ENCODE measurements at places on chromosomes 2 and 18. TPM values are rescaled to one million over a fixed set of nuclear protein-coding genes. Genes with fewer than 3 reads are reported as not detected.

The ABCB11 gene
- 0.42 TPM for total RNA-seq

The CPLX4 gene
- total RNA-seq, result 0.10 TPM

The NBEAL1 gene
- 8.4 TPM for total RNA-seq

The IL1RL2 gene
- total RNA-seq, result 0.31 TPM

The SP140 gene
- 96.6 TPM for total RNA-seq

The TCF23 gene
- not detected for total RNA-seq

The C2orf15 gene
- total RNA-seq, result 0.21 TPM

The NOSTRIN gene
- total RNA-seq, result 2.0 TPM

The M1AP gene
- 0.31 TPM for total RNA-seq

The VIL1 gene
- 2.1 TPM for total RNA-seq

The LHCGR gene
- total RNA-seq, result not detected

The KRTCAP3 gene
- 0.52 TPM for total RNA-seq

The TUBB8B gene
- not detected for total RNA-seq

The INHA gene
- total RNA-seq, result not detected

The NDC80 gene
- total RNA-seq, result 8.6 TPM

The ASIC4 gene
- total RNA-seq, result not detected

The LYPD6 gene
- total RNA-seq, result not detected

The CHN1 gene
- 3.0 TPM for total RNA-seq

The PARD6G gene
- total RNA-seq, result 0.73 TPM

The COL6A3 gene
- 0.52 TPM for total RNA-seq

The TRABD2A gene
- total RNA-seq, result 96.0 TPM

The IGFBP2 gene
- total RNA-seq, result 0.52 TPM

The CAD gene
- total RNA-seq, result 5.7 TPM

The WDR35 gene
- 3.5 TPM for total RNA-seq

The CFAP53 gene
- not detected for total RNA-seq

The GPR45 gene
- not detected for total RNA-seq

The LRP2 gene
- not detected for total RNA-seq

The FAM228A gene
- 0.10 TPM for total RNA-seq

The TRMT61B gene
- 13.7 TPM for total RNA-seq

The YES1 gene
- total RNA-seq, result 53.4 TPM

The MTIF2 gene
- total RNA-seq, result 16.6 TPM

The RUFY4 gene
- 1.0 TPM for total RNA-seq

The PPIG gene
- 60.1 TPM for total RNA-seq

The CYRIA gene
- total RNA-seq, result 63.3 TPM

The SLC66A3 gene
- 40.0 TPM for total RNA-seq

The CCDC85A gene
- not detected for total RNA-seq

The EPAS1 gene
- total RNA-seq, result 5.2 TPM

The SIX3 gene
- not detected for total RNA-seq

The NEURL3 gene
- 0.52 TPM for total RNA-seq

The VSNL1 gene
- not detected for total RNA-seq

The WNT10A gene
- 1.5 TPM for total RNA-seq

The SKA1 gene
- total RNA-seq, result 0.73 TPM

The GKN1 gene
- total RNA-seq, result 0.31 TPM

The ALKAL2 gene
- total RNA-seq, result not detected

The SFT2D3 gene
- total RNA-seq, result 14.8 TPM

Data from mononuclear cell (primary cell).